ENCODE measurements at places on chromosomes 6 and 20.

GRCh38 chr6:16344756-16345155 is 106.4 kb downstream of the GMPR start:
- peak; percentile 91 for DNase-seq

DNA sequence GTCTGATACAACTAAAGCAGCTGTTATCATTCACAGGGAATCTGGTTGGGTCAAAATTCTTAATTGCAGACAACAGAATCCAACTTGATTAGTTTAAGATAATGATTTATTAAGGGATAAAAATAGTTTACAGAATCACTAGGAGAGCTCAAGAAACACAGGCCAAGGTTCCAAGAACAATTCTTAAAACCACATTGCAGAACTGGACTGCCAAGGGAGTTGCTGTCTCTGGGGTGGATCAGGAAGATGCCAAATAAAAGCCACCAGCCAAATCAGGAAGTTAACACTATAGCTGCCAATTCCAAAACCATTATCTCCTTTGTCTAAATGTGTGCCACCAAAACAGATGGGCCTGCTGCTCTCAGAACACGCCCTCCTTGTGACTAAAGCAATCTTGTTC is 53.7 kb downstream of the NUDT3 start:
- peak; percentile 68 for DNase-seq

DNA sequence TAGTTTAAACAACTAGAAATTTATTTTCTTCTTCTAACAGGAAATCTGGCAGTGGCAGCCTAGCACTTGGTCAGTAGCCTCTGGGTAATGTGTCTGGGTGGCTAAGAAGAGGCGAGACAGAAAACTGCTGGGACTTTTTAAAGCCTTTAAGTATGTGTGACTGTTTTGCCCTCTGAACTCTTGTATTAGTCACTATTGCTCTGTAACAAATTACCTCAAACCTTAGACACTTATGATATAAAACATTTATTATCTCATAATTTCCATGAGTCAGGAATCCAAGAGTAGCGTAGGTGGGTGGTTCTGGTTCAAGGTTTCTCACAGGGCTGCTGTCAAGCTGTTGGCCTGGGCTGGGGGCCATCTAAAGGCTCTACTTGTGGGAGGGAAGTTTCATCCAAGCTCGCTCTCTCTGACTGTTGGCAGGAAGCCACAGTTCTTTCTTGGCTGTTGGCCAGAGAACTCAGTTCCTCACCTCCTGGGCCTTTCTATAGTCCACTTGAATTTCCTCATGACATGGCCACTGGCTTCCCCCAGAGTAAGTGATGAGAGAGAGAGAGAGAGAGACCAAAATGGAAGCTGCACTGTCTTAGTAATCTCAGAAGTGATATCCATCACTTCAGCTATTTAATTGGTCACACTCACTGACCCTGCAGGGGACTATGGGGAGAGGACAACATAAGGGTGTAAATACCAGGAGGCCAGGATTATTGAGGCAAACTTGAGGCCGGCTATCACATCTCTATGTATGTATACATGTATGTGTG is 17.4 kb upstream of the TBC1D22B start:
- peak; percentile 89 for DNase-seq

GRCh38 chr6:11315743-11316437 is 83.4 kb upstream of the NEDD9 start:
- DNase-seq: no peak

DNA sequence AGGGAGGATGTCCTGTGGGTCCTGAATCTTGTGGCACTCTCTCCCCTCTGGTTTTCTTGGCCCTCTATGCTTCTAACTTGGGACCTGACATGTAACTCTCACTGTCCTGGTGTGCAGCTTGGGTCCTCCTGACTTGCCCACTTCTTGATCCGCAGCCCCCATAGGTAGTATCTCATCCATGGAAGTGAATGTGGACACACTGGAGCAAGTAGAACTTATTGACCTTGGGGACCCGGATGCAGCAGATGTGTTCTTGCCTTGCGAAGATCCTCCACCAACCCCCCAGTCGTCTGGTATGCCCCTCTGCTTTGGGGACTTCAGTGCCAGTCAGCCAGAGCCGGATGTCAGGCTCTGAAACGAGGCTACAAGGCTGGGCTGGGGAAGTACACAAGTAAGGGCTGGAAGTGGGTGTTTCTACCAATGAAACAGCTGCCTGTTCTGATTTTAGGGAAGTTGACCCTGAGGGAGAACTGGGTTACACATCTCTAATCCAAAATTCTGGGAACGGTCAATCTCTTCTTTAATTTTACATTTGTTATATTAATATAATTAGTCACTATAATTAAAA is 641 bp downstream of the DBNDD2 start:
- DNase-seq: peak; percentile 72

- DNase-seq: no peak
Measured at GRCh38 chr20:50866036-50866685, 65.1 kb downstream of the ADNP start.

DNA sequence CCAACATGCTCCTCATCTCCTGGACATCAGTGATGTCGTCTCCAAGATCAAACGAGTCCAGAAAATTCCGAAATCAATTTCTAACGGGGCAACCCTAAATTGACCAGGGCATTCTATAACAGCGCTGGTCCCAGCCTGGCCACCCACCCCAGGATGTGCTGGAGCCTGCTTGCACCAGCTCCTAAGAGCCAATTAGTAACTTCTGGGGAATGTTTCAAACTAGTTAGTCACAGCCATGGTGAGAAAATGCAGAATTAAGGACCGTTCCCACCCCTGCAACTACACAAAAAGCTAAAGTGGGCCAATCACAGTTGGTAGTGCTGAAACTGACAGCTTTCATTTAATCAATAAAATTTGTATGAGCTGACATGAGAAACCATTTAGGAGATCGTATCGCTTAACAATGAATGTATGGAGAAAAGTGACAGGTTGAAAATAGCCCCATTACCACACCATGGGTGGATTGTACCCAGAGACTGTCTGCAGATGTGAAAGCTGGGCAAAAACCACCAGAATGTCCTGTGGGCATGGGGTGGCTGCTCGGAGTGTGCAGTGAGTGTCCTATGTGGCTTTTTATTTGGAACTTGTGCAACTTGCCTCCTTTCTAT is 165.7 kb upstream of the AFDN start:
- DNase-seq: peak; percentile 65

GRCh38 chr20:4441871-4442270 is 279.8 kb upstream of the PRND start:
- no peak for DNase-seq

DNA sequence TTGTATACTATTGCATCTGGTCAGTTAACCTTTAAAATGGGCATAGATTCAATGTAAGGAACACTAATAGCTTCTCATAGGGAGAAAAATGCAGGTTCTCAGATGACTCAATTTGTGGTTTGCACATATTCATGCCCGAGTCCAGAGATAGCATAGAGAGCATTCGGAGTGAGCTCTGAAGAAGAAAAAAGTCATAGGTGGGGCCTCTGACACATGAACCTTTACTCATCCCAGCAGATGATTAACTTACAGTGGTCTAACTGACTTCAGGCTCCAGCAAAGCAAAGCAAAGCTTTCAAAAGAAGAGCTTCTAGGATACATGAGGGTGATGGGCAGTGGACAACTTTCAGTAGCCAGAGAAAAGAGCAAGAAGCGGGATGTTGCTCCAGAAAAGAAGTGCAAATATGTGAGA is 55.3 kb upstream of the BTN3A2 start:
- DNase-seq: no peak

DNA sequence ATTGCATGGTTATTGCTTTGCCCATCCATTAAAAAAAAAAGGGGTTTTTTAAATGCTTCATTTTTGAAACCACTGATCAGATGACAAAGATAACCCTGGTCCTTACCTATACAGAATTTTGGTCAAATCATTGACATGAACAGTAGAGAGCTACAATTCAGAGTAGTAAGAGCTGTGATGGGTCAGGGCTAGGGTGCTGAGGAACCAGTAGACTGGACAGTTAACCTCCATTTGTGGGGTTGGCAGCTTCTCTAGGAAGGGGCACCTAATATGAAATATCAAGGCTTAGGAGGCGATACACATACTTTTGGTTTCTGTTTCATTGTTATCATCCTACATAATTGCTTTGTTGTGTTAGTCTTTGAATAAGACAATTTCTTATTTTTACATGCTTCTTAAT is 55.1 kb downstream of the ORC3 start:
- no peak for DNase-seq

- DNase-seq: no peak
Measured at GRCh38 chr6:155274533-155274932, 10.7 kb downstream of the CLDN20 start.

- DNase-seq: no peak
Measured at GRCh38 chr6:139708337-139709199, 334.1 kb upstream of the CITED2 start.

DNA sequence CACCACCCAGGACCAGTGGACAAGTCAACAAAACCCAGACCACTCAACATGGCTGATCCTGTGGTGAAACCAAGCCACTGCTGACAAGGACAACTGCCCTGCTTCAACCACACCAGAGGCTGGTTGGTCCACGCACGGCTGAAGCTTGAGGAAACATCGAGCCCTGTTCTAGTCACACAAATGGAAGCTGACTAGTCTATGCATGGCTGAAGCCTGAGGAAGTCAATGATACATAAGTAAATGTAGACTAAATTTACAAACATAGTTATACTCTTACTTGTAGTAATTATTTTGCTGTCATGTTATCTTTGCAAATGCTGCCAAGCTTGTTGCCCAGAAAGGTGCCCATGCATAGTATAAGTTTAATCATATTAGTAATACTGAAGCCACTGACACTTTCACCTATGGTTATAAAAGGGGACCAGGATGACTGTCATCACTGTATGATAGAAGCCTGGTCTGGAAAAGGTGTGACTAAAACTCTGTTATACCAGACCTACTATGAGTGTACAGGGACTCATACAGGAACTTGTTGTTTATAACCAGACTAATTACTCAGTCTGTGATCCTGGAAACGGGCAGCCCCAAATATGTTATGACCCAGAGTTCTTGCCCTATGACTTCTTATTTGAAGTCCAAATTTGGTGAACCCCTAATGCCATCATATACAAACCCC is 5.6 kb downstream of the IL22RA2 start:
- DNase-seq: no peak

DNA sequence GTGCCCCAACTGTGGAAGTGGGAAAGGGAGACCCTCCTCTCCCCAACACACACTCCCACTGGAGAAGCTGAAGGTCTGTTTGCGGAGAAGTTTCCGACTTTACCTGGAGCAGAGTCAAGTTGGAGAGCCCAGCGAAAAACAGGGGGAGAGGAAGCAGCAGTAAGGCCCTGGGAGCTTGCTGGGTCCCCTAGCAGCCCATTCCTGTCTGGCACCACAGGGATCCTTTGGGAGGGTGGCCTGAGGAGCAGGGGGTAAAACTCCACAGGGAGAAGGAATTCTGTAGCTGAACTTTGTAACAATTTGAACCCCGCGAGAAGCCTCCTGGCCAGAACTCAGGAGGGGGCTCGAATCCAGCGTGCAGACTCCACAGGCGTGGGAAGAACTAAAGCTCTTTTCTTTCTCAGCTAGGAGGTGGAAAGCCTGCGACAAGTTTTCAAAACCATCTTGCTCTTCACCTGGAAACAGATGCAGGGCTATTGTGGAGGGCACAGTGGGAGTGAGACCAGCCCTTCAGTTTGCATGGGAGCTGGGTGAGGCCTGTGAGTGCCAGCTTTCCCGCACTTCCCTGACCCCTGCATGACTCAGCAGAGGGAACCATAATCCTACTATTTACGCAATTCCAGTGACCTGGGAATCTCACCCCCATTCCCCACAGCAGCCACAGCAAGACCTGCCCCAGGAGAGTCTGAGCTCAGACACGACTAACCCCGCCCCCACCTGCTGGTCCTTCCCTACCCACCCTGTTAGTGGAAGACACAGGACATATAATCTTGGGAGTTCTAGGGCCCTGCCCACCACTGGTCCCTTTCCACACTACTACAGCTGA is 25.8 kb downstream of the SERPINB9 start:
- DNase-seq: no peak

GRCh38 chr6:6746333-6746969 is 157.9 kb downstream of the LY86 start:
- peak; percentile 72 for DNase-seq

- DNase-seq: no peak
Measured at GRCh38 chr20:45968801-45969711, 2.9 kb downstream of the ZNF335 start.

DNA sequence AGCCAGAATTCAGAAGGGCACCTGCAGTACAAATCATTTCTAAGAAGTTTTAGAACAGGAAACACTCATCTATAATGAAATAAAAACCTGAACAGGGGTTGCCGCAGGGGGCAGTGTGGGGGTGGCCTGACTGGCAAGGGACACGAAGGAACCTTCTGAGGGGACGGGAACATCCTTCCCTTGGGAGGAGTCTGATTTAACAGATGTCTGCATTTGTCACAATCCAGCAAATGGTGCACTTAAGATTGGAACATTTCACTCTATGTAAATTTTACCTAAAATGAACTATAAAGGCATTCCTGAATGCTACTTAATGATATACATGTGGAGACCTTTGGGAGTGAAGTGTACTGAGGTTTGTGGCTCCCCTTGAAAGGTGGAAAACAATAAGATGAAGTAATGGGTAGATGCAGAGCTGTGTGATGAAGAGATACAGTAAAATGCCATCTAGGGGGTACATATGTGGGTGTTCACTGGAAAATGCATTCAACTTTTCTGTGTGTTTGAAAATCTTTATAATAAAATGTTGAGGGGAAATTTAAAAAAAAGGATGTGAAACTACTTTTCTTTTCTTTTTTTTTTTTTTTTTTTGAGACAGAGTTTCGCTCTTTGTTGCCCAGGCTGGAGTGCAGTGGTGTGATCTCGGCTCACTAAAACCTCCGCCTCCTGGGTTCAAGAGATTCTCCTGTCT is 89.5 kb downstream of the SNX5 start:
- DNase-seq: peak; percentile 34

DNA sequence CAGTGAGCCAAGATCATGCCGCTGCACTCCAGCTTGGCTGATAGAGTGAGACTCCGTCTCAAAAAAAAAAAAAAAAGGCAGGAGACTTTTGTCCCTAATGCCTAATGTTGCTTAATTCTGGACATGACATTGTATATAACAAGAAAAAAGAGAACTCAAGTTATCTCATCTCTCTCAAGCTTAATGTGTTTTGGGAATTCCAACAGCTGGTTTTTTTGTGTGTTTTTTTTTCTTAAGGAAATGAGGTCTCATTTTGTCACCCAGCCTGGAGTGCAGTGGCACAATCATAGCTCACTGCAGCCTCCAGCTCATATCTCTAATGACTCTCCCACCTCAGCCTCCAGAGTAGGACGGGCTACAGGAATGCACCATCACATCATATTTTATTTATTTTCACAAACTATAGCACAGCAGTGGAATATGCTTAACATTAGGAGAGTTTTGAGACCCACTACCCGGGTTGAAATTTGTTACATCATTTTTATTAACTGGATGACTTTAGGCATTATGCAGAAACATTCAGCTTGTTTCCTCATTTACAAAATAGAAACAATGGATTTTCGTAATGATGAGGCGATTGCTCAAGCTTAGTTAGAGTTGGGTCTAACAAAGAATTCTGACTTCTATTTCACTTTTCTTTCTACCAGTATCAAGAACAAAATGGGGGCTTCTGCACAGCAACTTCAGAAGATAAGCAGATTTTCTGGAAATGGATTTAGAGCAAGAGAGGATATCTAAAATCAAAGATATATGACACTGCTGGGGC is 104.1 kb upstream of the BTN3A2 start:
- peak; percentile 36 for DNase-seq
